Gastroesophageal sphincter (tissue), 4 donors: ENCODE measurements at places on chromosomes 2 and 18. TPM values are rescaled to one million over a fixed set of nuclear protein-coding genes. Genes with fewer than 3 reads are reported as not detected.

Gene RTP5
- not detected for total RNA-seq

Gene MOB4
- total RNA-seq = 35.7 TPM

- no peak for ATAC-seq
Observed at GRCh38 chr2:23859983-23860382, 66.9 kb downstream of the ATAD2B start.

GRCh38 chr2:11998218-11998617 is 251.8 kb downstream of the LPIN1 start:
- ATAC-seq = no peak

DNA sequence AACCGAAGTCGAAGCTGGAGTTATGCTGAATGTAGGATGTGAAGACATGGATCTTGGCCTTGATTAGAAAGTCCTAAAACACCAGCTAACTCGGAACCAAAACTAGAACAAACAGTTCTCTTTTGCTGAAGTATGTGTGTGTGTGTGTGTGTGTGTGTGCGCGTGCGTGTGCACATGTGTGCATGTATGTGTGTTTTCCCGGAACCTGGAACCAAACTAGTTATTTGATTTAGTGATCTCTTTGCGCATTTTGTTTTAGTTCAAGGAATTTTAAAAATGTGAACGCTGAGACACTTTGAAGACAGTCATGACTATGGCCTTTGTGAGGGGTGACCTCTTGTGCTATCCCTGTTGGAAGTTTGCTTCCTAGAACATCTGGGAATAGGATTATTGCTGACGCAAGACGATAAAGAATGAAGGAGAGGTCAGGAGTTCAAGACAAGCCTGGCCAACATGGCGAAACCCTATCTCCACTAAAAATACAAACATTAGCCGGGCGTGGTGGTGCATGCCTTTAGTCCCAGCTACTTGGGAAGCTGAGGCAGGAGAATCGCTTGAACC is 23.8 kb downstream of the FHL2 start:
- peak; percentile 75 for ATAC-seq

- no peak for ATAC-seq
Observed at GRCh38 chr2:144889348-144889747, 369.4 kb upstream of the ZEB2 start.

DNA sequence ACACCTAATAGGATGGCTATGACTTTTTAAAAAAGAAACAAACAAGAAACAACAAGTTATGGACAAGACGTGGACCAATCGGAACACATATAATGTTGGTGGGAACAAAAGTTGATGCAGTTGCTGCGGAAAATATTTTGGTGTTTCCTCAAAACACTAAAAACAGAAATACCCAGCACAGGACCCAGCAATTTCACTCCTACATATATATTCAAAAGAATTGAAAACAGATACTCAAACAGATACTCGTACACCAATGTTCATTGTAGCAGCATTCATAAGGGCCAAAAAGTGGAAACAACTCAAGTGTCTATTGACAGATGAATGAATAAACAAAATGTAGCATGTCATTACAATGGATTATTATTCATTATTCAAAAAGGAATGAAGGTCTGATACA is 12.1 kb downstream of the CCDC141 start:
- ATAC-seq = no peak

DNA sequence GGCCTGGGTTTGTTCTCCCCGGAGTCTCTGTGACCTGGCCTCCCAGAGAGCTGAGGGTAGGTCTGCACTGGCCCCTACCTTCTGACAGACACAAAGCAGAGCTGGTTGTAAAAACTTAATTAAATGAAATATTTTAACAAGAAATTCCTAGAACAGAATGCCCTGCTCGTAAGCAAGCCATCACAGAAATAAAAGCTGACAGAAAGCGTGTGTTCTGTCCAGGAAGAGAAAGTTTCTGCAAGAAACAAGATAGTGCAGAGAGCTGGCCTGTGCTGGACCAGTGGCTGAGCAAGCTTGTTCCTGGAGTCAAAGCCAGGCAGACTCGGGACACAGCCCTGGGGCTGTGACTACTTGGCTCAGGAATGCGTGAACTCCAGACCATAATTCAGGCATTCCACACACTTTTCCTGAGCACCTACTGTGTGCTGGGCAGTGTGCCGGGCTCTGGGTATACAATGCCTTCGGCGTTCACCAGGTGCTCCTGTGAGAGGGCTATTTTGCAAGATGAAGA is 51.6 kb downstream of the APOB start:
- ATAC-seq = peak; percentile 85

DNA sequence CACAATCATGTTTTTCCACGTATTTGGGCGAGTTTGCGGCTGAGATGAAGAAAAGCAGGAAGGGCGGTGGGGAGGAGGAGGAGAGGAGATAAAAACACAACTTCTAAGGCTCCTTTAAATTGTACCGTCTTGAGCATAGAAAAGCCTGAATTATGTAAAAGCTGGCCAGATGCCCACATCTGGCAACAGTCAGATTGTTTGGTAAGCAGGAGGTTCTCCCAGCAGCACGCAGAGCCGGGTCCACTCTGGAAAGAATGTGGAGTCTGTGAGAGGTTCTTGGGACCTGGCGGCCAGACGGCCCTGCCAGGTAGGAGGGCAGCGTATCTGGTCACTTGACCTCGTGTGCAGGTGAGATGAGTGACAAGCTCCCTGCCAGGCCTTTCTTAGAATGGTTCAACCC is 215.3 kb upstream of the APCDD1 start:
- ATAC-seq = peak; percentile 54
